ENCODE measurements at places on chromosomes 1 and 21. TPM values are rescaled to one million over a fixed set of nuclear protein-coding genes. Genes with fewer than 3 reads are reported as not detected.

Gene TDRD5
- total RNA-seq: 0.52 TPM

Gene ECM1
- total RNA-seq: 0.95 TPM

DNA sequence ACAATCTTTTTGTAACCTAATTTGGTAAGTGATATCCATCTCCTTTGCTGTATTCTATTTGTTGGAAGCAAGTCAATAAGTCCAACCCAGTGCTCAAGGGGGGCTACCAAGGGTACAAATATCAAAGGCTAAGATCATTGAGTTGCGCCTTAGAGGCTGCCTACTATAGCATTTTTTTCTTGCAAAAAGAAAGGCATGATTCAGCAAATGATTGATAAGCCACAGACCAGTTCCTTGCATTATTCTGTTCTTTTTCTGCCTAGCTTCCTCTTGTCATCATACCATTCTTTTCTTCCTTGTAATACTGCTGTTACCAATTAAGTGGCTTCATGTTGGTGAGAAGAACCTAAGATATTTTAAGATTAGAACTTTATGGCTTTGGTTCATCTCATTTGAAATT lies 29.8 kb upstream of the BARHL2 start:
- DNase-seq: no peak

GRCh38 chr1:81841795-81842194 lies 41.1 kb downstream of the ADGRL2 start:
- no peak for DNase-seq

- no peak for DNase-seq
These were observed 42.4 kb downstream of the DOP1B start for GRCh38 chr21:36199021-36199420.
